ENCODE measurements at places on chromosomes 1 and 21. TPM values are rescaled to one million over a fixed set of nuclear protein-coding genes. Genes with fewer than 3 reads are reported as not detected.

DNA sequence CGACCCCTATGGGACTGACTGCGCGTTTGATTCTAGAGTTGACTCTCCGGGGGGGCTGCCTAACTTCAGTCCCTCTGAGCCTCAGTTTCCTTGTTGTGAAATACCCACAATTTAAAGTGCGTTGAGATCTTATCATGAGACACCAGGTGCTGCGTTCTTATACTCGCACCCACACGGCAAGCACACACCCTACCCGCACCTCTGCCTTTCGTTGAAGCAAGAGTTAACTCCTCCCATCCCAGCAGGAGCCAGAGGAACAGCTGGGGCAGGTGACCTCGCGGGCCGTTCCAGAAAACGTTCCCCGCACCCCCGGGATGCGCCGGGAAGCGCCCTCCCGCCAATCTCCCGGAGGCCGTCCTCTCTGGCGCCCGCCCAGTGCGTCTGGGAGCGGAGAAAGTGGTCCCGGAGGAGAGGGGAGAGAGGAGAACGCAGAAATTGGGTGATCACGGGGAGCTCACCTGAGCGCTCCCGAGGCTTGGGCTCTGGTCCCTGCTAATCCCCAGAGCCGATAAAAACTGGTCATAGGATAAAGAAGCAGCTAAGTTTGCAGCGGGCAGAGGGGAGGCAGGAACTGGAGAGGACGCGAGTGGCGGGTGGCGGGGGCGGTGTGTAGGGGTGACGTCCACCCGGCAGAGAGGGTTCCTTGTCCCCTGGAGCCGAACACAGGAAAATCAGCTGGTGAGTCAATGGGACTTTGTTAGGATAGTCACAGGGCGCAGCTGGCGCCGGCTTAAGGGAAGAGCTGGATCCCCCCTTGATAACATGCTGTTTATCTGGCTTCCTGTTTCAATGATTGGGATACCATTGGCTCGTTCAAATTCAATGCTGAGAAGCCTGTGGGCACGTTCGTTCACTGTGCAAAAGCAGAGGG lies 869 bp downstream of the NAV1 start:
- H3K4me1 ChIP-seq, result peaks cover 9% of the 10 kb centered on the region
- peak overlapping the region; percentile 79 for H3K4me3 ChIP-seq
- peak overlapping the region; percentile 76 for H3K27ac ChIP-seq
- H3K27me3 ChIP-seq, result peaks cover 80% of the 10 kb centered on the region
- DNase-seq, result no peak

The TNNI3K gene
- total RNA-seq, result not detected

- H3K4me1 ChIP-seq, result peaks cover 19% of the 10 kb centered on the region
- H3K27ac ChIP-seq, result peak within 1 kb of the TSS; percentile 95
- DNase-seq, result no peak
- no peaks in the 10 kb centered on the region for H3K27me3 ChIP-seq
Observed at GRCh38 chr1:155207806-155208540, at the start of gene THBS3. Gene THBS3, minus strand, starts transcription at chr1:155207897. Its CDS starts 21 bp downstream, at chr1:155207876.

DNA sequence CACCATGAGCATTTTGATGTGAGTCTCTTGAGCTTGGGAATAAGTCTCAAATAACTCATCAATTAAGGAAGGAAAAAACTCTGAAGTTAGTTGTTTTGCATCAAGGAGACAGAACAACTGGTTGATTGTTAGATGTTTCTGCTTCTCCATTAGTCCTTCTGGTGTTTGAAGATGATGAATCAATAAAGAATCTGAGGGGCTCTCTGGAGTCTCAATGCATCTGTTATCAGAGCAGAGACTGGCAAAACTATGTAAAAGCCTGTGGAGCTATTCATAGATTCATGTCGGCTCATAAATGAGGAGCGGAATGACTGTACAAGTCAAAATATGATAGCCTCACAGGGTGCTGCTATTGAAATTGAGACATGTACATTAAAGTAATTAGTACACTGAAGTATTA lies 73.3 kb upstream of the ZC3H11B start:
- H3K36me3 ChIP-seq, result no peaks in the 10 kb centered on the region
- DNase-seq, result no peak
- no peak overlapping the region for H3K4me3 ChIP-seq

DNA sequence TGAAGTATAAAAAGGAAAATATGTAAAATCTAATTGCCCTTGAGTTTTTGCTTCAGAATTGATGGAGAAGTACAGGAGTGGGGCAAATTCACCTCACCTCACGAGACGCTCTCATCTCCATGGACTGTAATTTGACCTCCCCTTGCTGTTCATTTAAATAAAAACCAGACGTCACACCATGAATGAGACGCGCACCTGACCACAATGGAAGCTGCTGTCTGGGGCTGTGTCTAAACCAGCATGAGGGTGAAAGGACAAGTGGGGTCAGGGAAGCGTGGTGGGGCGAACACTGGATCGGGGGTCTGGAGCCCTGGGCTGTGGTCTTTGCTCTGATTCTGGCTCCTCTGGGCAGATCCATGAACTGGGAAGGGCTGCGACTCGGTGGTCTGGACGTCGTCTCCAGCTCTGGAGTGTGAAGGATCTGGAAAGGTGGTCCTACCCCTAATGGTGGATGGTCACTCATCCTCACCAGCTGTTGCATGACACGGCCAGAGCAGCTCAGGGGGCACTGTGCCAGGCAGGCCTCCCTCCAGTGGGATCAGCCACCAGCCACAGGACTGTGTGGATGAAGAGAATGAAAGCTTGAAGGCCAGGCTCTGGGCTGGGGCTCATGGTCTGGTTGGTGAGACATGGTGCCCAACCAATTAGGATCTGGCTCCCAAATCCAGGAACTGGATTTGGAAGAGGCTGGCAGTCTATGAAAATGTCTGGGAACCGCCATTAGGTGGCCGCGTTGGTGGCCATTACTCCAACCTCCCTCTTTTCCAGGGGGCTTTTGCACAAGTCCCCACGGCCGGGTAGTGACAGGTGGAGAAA lies 728.6 kb downstream of the PTPRU start:
- H3K4me1 ChIP-seq, result no peaks in the 10 kb centered on the region
- no peak for DNase-seq
- H3K27ac ChIP-seq, result no peak overlapping the region
- peaks cover 8% of the 10 kb centered on the region for H3K27me3 ChIP-seq
- no peaks in the 10 kb centered on the region for H3K36me3 ChIP-seq
